ENCODE measurements at places on chromosomes 16 and 17.
A peak's percentile ranks its signal among the peaks of the same experiment; 100 is the strongest.

DNA sequence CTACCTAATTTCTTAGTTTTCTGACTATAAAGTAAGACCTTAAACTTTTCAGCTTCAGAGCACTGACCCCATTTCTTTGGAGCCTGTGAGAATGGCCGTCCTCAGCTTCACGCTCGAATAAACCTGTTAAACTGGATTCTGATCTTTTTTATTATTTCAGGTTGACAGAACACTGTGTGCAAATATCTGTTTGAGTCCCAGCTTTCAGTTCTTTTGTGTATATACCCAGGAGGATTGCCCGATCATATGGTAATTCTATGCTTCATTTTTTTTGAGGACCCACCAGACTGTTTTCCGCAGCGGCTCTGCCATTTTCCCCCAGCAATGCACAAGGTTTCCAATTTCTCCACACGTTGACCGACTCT, 19.8 kb upstream of the KCNH6 start:
- DNase-seq, result no peak

GRCh38 chr16:87580855-87581261, 21.4 kb upstream of the JPH3 start:
- DNase-seq, result no peak

DNA sequence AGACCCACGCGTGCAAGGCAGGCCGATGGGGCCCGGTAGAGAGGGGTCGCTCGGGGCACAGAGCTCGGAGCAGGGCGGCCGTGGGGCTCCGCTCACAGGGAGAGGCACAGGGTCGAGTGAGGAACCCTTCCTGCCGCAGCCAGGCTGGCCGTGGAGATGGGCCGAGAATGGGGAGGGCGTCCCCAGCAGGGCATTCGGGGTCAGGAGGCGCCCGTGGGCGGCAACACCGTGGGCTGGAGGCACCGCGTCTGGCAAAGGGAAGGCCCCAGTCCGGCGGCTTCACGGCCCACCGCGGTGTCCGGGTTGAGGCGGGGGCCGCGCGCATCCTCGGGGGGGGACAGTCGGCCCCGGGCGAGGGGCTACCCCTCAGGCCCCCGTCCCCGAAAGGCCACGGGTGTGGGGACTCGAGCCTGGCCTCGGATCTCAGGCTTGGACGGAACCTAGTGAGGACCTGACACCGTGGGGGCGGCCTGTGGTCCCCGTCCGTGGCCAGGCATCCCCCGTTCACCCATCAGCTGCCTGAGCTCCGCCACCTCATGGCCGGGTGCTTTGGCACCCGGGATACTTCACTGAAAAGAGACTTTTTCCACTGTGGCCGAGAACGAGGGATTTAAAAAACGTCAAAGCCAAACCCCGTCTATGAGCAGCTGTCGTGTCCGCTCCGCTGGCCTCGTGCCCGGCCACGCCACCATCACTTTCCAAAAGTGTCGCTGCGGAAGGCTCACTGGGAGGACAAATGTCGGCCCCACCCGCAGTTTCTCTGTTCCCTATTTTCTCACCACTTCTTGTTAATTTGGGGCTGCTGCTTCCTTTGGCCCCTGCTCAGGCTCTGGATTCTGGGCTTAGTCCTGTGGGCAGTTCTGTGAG, 73.6 kb downstream of the METRNL start:
- DNase-seq, result no peak

DNA sequence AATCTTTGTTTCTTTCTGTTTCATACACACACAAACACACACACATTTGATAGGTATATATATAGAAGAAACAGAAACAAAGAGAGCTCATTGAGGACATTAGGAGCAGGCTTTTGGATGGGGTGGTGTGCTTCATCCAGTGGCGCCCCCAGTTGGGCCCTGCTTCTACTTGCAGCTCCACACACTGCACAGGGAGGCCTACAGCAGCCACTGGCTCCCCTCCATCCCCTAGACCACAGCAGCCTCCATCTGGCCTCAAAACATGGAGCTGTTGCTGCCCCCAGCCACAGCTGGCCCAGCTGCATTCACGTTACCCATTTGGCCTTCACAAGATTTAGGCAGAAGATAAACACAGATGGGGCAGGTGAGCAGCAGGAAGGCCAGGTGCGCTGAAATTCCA, 33.1 kb upstream of the NF1 start:
- DNase-seq, result no peak

DNA sequence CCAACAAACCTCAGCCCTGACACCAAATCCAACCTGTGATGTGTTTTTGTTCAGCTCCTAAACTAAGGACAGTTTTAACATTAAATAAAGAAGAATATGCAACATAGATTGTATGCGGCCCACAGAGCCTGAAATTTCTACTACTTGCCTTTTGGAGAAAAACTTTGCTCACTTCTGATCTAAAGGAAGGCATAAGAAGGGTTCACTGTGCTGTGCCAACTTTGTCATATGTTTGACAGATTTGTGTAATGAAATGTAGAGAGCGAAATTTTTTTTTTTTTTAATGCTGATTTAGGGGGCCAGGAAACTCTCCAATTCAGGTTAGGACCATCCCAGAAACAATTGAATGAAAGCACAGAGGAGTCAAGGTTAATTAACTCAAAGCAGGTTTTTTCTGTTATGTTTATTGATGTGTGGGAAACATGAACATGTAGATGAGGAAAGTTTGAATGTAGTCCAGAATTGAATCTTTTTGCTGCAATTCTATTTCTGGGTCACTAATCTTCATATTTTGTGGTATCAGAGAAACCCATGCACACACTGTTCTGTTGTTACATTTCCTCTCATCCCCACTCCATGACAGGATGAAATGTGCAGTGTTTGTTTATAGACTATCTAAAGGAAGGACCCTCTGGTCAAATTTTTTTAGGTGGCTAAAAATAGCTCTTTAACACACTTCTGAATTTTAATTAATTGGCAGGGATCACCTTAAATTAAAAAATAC, 71.5 kb downstream of the TAOK1 start:
- DNase-seq, result peak; percentile 60

DNA sequence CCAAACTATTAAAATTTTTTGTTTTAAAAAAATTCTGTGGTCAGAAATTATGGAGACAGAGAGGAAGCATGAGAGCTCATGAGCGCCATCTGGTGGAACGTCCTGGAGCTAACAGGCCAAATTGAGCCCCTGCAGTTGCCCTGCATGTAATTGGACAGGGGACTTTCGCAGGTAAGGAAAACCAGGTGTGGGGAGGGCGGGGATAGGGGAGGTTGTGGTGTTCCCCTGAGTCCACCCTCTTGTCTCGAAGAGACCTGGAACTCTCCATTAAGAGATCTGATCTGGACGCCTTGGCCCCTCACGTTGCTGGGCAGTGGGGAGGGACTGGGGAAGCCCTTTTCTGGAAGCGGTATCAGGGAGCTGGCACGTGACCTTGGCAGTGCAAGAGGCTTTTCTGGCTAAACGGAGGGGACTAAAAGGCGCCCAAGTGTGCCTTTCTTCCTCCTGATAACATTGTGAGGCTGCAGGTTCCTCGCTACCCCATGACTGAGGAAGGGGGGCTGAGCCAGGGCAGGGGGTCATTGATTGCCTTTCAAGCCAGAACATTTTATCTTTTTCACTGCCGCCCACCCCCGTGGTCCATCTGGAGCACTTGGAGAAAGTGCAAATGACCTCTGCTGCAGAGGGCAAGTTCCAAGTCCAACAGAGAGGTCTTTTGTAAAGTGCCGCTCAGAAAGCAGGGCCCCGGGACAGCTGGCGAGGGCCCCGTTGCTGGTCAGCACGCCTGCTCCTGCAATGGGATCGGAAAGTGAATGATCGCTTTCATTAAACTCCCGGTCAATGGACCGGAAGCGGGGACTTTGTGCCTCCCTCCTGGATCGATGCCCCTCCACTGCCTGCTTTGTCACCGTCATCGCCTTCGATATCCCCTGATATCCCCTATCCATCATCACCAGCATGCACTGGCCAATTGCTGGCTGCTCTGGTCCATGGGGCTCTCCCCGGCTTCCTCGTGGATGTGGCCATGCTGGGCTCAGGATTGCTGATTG, 18.4 kb downstream of the PDILT start:
- peak; percentile 6 for DNase-seq

DNA sequence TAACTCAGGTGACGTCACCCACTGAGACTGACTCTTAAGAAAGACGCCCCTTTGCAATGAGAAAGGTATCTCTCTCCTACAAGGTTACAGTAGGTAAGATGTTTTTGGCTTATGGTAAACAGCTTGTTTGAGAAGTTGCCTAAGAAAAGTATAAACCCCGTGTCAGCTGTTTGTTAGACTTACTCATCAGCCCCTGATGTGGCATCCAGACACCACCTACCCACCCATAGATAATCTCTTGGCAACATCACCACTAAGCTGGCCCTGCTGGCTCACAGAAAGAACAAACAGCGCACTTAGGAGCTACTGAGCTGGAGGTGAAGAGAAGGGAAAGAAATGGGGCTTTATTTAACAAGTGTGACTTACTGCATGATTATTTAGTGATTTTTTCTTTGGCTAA, 121.0 kb downstream of the PARN start:
- DNase-seq, result no peak

DNA sequence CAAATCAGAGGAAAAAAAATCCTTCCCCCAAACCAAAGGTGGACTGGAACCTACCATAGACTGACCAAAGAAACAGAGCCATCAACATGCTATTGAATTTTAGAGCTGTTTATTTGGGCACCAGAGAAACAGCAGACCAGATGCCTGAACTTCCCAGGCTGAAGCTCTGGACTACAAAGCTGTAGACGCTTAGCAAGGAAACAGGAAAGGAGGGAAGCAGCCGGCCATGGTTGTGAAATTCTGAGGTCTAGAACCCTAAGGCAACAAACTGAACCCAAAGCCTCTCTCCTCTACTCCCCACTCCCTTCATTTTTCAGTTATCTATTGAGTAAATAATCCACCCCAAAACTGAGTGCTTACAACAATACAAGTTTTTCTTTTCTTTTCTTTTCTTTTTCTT, 45.4 kb upstream of the MEIOC start:
- DNase-seq, result peak; percentile 49

DNA sequence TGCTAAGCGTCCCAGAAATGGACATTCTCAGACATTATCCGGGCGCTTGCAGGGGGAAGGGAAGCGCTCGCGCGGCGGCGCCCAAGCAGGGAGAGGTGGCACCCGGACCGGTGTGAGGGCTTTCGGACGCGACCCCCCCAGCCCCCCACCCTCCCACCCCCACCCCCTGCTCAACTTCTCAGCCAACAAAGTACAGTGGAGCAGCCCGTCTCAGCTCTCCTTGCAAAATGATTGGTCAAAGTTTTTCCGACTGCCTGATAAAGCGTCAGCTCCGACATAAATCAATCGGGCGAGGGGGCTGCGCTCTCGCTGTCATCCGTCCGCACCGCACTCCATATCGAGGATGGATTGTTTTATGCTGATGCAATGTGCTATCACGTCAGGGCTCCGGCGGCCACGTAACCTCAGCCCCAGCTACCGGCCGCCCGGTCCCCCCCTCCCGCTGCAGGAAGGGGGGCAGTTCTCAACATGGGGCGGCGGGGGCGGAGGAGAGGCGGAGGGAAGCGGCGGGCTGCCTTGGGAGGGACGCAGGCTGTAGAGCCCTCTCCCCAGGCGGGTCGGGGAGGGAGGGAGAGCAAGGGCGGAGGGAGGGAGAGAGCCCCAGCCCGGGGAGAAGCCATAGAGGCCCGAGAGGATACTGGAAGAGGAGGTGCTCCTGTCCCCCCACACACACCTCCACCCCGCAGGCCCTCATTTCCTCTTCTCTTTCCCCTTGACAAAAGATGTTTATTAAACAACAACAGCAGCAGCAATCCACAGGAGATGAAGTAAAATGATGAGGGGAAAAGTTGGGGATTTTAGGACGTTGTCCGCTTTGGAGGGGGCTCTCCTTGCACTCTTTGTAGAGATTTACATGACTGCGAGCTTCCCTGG, at the start of gene HOXB9:
Gene HOXB9 (minus strand): TSS at position 114 of the 873 bp plus-strand sequence. CDS start 89 bp downstream, at position 25.
- no peak for DNase-seq

GRCh38 chr17:56890390-56890789, 23.5 kb downstream of the TRIM25 start:
- no peak for DNase-seq

- DNase-seq, result no peak
These were observed 37.6 kb upstream of the ABCC11 start for GRCh38 chr16:48284772-48285409.

Data from fibroblast of gingiva (primary cell).